CD4-positive, alpha-beta T cell treated with Interleukin-6 at 100 ng/mL for 8 hours (primary cell): ENCODE measurements at places on chromosomes 5 and 9.
A peak's percentile ranks its signal among the peaks of the same experiment; 100 is the strongest.

GRCh38 chr5:172182291-172182690, 5.7 kb downstream of the STK10 start:
- DNase-seq, result no peak

- DNase-seq, result no peak
Observed at GRCh38 chr5:177605667-177606066, 5.7 kb downstream of the B4GALT7 start.

DNA sequence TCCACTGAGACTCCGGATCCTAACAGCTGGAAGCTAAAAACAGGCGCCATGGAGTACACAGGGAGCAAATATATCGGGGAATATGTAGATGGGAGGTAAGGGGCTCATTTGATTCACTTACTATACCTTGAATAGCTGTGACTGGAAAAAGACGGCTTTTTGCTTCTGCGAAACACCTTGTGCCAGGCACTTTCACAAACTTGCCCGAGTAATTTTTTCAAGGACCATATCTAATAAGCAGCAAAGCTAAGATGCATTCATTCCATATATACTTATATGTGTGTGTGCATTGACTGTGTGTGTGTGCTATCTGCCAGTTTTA, 178 bp downstream of the MORN5 start:
- DNase-seq, result no peak

- no peak for DNase-seq
Observed at GRCh38 chr9:127982912-127983311, 2.1 kb upstream of the EEIG1 start.

DNA sequence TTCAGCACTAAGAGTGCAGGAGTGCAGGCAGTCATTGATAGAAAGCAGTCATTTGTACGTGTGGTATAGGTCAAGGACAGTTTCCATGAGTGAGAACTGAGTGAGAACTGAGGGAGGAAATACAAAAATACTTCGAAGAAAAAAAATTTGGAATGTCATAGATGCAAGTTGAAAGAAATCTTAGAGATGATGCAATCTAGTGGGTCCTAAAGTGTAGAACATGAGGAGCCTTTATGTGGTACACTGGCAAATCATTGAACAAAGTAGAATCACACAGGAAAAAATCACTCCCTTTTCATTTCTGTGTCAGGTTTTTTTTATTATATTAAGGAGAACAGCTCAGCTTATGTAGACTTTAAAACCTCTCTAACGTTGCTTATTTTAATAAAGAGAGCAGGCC, 26.4 kb upstream of the SLC1A1 start:
- DNase-seq, result no peak

DNA sequence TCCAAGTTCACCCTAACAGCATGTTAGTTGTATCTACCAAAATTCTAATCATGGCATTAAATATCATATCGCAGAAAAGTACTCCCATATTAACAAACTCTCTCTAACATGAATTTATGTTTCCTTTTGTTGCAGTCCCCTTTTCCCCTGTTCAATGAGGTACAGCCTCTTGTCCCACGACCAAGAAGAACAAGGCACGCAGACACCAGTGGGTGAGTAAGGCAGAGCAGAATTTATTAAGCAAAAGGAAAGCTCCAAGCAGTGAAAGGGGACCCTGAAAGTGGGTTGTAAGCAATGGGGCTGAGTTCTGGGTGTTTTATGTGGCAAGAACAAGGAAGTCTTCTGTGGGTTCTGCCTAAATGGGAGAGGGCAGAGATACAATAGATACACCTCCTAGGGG, 183.5 kb downstream of the LURAP1L start:
- DNase-seq, result no peak

GRCh38 chr5:131328536-131329285, 64.9 kb downstream of the CDC42SE2 start:
- DNase-seq, result no peak

DNA sequence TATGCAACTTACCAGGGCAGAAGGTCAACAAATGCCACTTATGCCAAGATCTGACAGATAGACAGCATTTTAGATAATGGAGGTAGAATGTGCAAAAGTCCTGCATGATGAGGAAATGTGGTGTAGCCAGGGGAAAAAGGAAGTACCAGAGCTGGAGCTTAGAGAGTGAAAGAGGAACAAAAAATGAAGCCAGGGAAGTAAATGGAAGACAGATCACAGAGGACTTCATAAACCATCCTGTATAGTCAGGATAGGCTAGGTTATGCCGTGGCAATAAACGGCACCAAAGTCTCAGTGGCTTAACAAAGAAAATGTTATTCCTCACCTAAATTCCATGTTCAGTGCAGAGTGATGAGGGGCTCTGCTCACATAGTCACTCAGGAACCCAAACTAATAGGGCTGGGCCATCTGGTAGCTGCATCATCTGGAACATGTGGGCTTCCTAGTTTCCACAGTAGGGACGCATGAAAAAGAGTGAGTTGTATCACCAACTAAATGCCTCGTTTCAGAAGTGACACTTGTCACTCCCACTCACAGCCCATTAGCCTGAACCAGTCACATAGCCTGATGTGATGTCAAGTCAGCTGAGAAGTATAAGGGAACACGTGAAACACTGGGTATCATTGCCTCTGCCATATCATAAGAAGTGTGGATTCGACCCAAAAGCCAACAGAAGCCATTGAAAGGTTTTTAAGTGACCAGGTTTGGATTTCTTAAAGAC, 70.3 kb downstream of the SH3RF2 start:
- no peak for DNase-seq

GRCh38 chr5:106167766-106168165, 1503.0 kb downstream of the EFNA5 start:
- no peak for DNase-seq

- no peak for DNase-seq
Observed at GRCh38 chr5:137954131-137954879, 65.0 kb downstream of the PKD2L2 start.

GRCh38 chr5:37735649-37736347, 104.0 kb downstream of the GDNF start:
- DNase-seq, result no peak

- no peak for DNase-seq
Observed at GRCh38 chr9:110099236-110100095, 108.5 kb downstream of the C9orf152 start.

DNA sequence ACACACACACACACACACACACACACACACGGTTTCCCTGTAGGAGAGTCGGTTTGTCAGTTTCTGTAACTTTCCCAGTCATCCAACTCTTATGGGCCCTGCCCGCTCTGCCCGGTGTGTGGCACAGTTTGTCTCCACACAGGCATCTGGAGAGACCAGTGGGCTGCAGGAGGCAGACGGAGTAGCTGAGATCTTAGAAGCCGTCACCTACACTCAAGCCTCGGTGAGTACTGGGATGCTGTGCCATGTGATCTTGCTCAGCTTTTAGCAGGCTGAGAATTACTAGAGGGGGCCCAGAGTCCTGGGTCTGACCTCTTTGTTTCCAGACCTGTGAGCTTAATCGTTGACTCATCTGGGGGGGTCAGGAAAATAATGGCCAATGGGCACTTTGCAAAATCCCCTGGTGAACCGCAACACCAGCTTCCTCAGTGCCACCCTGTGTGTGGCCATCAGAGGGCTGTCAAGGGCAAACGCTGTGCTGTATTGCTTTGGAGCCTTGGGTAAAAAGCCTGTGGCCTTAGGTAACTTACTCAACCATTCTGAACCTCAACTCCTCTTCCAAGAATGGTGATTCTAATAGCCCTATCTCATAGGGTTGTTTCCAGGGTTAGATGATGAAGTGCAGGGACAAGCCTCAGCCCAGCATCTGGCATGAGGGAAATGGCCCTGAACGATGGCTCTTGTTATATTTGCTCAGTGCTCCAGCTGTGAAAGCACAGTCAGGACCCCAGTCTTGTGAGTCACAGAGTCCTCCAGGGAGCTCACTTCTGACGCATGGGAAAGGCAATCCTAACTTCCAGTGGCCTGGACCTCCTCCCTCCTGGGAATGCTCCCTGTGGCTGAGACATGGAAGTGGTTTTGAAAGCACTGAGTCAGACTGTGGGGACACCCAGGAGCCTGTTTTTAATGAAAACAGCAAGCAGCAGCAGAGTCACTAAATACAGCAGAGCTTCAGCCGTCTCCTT, 45.6 kb downstream of the COL15A1 start:
- DNase-seq, result no peak

GRCh38 chr9:18888290-18888689, 144.7 kb downstream of the SAXO1 start:
- DNase-seq, result no peak

- DNase-seq, result no peak
Observed at GRCh38 chr9:133657120-133657661, 21.0 kb downstream of the DBH start.

DNA sequence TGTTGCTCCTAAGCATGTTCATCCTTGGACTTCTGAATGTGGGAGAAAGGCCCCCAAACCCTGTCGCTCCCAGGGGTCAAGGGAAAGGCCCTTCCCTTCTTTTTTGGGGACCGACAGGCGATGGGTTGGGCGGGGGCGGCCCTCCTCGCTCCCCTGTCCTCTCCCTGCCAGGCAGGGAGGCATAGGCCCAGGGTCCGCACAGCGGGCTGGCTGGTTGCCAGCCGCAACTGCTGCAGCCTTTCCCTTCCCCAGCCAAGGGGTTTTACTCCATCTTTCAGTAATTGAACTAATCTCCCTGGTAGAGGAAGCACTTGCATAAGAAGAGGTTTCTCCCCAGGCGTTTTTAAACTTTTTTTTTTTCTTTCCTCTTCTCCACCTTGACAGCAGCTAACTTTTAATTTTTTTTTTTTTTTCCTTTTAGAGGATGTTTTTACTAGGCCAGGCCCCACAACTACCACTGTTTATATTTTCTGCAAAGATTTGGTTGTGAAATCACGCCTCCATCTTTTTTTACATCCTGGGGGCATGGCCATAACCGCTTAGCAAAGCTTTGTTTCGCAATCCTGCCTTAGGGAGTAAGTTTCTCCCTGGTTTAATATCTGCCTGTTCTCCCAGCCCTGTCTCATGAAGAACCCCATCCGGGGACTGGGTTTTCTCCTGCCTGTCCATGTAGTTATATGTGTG, 216.9 kb upstream of the ZNF608 start:
- DNase-seq, result no peak

DNA sequence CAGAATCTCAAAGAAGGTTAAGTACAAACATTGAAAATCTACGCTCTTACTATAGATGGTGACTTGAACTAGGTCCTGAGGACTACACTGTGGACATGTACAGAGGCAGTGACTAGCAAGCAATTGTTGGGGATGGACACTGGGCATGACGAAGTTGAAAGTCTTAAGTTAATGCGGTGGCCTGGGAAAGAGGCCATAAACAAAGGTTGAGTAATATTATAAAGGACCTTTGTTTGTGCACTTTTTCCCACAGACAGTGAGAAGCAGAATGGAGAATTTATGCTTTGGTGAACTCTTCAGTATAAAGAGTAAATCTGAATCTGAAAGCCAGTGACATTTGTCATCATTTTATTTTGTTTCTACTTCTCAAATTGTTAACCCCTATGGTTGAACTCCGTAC, 15.3 kb downstream of the ALDH1A1 start:
- DNase-seq, result no peak

GRCh38 chr5:78903861-78904260, 81.2 kb downstream of the ARSB start:
- no peak for DNase-seq

GRCh38 chr5:174699131-174699530, 25.3 kb upstream of the MSX2 start:
- DNase-seq, result no peak

- DNase-seq, result no peak
Observed at GRCh38 chr5:165877475-165877874, 2372.1 kb downstream of the MAT2B start.

DNA sequence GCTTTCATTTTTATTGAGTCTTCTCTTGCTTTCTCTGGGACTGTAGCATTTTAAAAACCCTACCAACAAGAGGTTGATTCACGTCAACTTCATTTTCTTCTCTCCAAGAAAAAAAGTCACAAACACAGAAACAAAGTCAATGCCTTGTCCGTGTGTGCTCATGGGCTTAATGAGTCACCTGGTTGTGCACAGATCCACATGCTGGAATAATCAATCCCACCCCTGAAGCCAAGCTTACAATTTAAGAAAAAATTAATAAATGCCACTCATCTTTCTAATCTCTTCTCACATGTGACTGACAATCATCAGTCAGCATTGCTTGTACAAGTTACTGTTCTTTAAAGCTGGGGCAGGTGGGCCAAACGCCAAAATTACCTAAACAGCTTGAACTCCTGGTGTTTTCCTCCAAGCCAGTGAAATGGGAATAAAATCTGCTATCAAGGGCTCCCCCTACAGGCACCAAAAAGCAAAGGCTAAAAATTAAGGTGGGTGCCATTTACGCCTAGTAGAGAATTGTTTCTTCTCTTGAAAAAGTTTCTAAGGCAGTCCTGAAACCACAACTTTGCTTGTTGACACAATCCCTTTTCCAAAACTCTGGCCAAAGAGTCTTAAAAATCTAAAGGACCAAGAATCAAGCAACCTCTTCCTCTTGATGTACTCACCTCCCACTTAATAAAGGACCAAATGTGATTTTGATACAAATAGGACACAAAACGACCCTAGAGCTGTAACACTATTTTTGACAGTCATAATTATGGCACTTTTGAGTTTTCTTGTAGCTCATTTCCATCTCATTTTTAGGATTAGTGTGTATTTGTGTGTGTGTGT, 21.3 kb downstream of the TRMO start:
- peak; percentile 49 for DNase-seq

GRCh38 chr5:169303119-169303515, 2.2 kb upstream of the SLIT3 start:
- DNase-seq, result no peak

- no peak for DNase-seq
Observed at GRCh38 chr9:97726716-97727115, 29.6 kb upstream of the XPA start.

- DNase-seq, result no peak
Observed at GRCh38 chr5:77133061-77133758, 46.1 kb upstream of the ZBED3 start.

GRCh38 chr9:135817951-135818717, 89.2 kb downstream of the CAMSAP1 start:
- no peak for DNase-seq

- no peak for DNase-seq
Observed at GRCh38 chr5:136023958-136024541, 4.7 kb upstream of the TGFBI start.

GRCh38 chr5:153352685-153353219, 137.7 kb upstream of the GRIA1 start:
- DNase-seq, result no peak

GRCh38 chr5:171387970-171388815, 544 bp downstream of the NPM1 start:
- peak; percentile 80 for DNase-seq

GRCh38 chr5:147918899-147919298, 12.6 kb upstream of the C5orf46 start:
- DNase-seq, result no peak

DNA sequence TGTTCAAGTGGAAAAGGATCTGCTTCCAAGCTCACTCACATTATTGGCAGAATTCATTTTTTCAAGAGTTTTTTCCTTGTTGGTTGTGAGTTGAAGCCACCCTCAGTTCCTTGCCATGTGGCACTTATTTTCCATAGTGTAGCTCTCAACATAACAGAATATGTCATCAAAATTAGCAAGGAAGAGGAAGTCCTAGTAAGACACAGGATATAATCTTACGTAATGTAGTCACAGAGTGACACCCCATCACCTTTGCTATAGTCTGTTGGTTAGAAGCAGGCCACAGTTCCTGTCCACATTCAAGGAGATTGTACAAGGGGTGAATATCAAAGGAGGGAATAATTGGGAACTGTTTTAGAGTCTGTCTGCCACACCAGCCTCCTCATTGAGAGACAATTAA, 15.7 kb downstream of the IRGM start:
- DNase-seq, result no peak
